ENCODE measurements at places on chromosomes 2 and 18. TPM values are rescaled to one million over a fixed set of nuclear protein-coding genes. Genes with fewer than 3 reads are reported as not detected.

GRCh38 chr2:174635776-174636404 is 38.3 kb upstream of the WIPF1 start:
- peaks cover 12% of the 10 kb centered on the region for H3K4me1 ChIP-seq
- H3K36me3 ChIP-seq: no peaks in the 10 kb centered on the region
- H3K27me3 ChIP-seq: no peaks in the 10 kb centered on the region
- no peak for DNase-seq
- no peak overlapping the region for H3K27ac ChIP-seq

- H3K4me3 ChIP-seq: no peak overlapping the region
- no peaks in the 10 kb centered on the region for H3K27me3 ChIP-seq
- H3K27ac ChIP-seq: no peak overlapping the region
- H3K4me1 ChIP-seq: no peaks in the 10 kb centered on the region
These were observed 66.8 kb downstream of the PDE11A start for GRCh38 chr2:178005756-178006155.

DNA sequence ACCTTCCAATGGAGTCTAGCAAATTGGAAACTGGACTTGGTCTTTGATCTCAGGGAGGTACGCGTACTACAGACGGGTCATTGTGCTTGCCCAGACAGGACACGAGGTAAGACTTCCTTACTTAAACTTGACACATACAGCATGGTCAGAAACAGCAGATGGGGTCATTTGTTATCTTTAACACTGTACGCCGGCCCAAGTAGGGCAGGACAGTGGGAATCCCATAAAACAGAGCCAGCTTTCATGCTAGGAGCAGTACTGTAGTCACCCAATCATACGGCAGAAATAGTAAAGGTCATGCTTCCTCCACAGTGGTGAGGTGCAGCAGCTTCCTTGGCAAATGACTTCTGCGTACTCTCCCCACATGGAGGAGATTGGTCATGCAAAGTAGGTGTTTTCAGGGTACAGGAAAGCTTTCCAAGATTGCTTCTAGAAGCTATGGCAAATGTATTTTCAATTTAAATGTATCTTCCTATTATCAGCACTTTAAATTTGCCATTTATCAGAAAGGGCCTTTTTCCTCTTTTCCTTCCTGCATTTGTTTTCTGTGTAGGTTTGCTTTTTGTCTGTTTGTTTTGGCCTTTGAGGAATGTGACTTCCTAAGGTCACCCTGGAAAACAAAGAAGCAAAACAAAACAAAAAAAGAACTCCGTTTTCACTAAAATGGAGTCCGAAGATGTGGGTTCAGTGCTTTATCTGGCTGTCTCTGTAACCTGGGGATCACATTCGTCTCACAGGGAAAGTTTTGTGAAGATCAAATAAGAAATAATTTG is 74.0 kb upstream of the DSG1 start:
- peak overlapping the region; percentile 83 for H3K27ac ChIP-seq
- H3K27me3 ChIP-seq: no peaks in the 10 kb centered on the region
- H3K36me3 ChIP-seq: no peaks in the 10 kb centered on the region
- peak; percentile 51 for DNase-seq
- no peak overlapping the region for H3K4me3 ChIP-seq

DNA sequence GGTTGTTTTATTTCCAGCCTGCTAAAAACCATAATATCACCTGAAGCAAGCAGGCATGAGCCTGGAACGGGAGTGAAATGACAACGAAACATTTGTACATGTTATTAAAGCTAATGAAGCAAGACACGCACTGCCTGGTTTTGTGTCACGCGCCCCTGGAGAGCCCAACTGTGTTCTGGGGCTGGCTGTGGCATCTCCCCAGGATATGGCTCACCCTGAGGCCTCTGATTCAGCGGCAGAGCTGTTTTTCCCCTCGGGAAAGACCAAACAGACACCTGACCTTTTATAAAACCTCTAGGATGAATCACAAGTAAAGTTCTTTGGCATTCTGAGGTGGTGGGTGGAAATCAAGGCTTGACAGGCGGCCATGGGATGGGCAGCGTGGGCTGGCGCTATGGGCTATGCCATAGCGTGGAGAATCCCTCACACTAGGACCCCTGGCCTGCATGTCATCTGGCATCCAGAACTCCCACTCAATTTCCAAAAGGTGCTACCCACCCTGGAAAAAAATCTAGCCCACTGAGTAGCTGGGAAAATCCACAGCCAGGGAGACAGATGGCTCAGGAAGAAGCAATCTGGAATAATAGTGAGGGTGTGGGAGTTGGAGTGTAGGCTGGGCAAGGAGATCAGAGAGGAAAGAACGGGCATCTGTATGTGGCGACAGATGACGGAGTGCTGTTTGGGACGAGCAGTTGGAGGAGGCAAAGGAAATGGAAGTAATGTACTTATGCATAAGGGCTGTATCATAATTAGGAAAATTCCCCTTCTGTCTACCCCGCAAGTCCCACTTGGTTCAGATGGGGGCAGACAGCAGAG is 262.0 kb downstream of the AFF3 start:
- H3K4me3 ChIP-seq: no peak overlapping the region
- no peaks in the 10 kb centered on the region for H3K36me3 ChIP-seq
- no peak for DNase-seq
- H3K27me3 ChIP-seq: no peaks in the 10 kb centered on the region
- no peak overlapping the region for H3K27ac ChIP-seq

- H3K27me3 ChIP-seq: peaks cover 42% of the 10 kb centered on the region
- H3K27ac ChIP-seq: no peak overlapping the region
- H3K4me1 ChIP-seq: no peaks in the 10 kb centered on the region
- no peak overlapping the region for H3K4me3 ChIP-seq
- H3K36me3 ChIP-seq: no peaks in the 10 kb centered on the region
These were observed 19.6 kb downstream of the GPR35 start for GRCh38 chr2:240644859-240645301.

GRCh38 chr2:134079373-134079772 is 174.5 kb upstream of the MGAT5 start:
- DNase-seq: no peak
- H3K27ac ChIP-seq: no peak overlapping the region
- no peak overlapping the region for H3K4me3 ChIP-seq
- no peaks in the 10 kb centered on the region for H3K36me3 ChIP-seq
- H3K27me3 ChIP-seq: no peaks in the 10 kb centered on the region
- no peaks in the 10 kb centered on the region for H3K4me1 ChIP-seq

GRCh38 chr18:25646971-25647370 is 295.0 kb upstream of the ZNF521 start:
- no peaks in the 10 kb centered on the region for H3K27me3 ChIP-seq
- H3K27ac ChIP-seq: no peak overlapping the region
- no peaks in the 10 kb centered on the region for H3K4me1 ChIP-seq
- DNase-seq: no peak
- no peak overlapping the region for H3K4me3 ChIP-seq

DNA sequence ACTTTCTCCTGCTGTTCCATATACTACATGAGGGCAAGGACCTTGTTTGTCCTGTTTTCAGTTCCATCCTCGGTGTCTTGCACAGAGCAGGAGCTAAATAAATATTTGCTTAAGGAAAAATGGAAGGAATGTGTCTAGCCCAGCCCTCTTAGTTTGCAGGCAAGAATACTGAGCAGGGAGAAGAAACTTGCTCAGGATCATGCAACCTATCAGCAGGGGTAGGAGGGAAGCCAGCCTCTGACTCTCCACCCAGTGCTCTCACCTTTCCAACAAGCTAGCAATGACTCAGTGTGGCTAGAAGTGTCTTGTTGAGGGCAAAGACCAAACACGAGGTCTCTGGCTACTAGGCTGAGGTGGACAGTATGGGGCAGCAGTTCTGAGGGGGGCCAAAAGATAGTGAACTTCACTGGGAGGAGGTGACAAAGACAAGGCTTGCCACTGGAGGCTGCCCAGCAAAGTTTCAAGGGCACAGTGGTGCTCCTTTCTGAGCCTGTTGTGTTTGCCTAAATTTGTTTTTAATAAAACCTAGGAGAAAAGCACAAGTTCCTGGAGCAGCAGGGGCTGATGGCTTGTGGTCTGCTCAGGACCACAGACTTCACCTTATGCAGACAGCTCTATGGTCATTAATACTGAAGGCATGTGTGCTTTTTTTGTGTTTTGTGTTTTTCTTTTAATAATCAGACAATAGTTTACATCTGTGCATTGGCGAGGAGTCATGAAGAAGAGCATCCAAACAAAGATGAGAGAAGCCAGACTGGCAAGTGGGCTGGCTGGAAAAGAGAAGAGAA is 49.1 kb upstream of the CTAGE1 start:
- no peak overlapping the region for H3K4me3 ChIP-seq
- peak; percentile 57 for DNase-seq
- peaks cover 38% of the 10 kb centered on the region for H3K4me1 ChIP-seq
- peak overlapping the region; percentile 54 for H3K27ac ChIP-seq
- no peaks in the 10 kb centered on the region for H3K36me3 ChIP-seq
- no peaks in the 10 kb centered on the region for H3K27me3 ChIP-seq

DNA sequence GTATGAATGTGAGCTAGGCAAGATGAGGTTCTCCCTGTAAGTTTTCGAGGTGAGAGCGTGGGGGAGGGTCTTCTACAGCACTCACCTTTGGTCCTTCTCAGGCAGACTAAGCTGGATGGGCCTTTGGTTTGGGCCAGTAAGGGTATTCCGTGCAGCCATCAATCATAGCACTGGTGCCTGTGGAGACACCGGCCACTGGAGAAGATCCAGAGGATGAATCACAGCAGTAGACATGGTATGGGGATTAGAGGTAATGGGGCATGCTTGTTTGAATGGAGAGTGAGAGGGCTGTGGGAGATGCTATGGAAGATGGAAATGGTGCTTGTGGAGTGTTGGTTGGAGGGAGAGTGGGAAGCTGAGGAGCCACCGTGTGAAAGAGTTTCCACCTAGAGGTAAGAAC is 16.1 kb downstream of the MAPRE3 start:
- no peak overlapping the region for H3K4me3 ChIP-seq
- no peaks in the 10 kb centered on the region for H3K27me3 ChIP-seq
- no peak overlapping the region for H3K27ac ChIP-seq
- DNase-seq: no peak

Gene MC4R
- polyA plus RNA-seq: 0.27 TPM

Gene DES
- polyA plus RNA-seq: 429 TPM

Gene CASP10
- polyA plus RNA-seq: 19.9 TPM

Gene EFR3B
- 6.2 TPM for polyA plus RNA-seq

Gene GATA6
- polyA plus RNA-seq: 85.1 TPM

All from large intestine (tissue), 12 donors.